RPMI8226 (cell line): ENCODE measurements at places on chromosomes 16 and 17.

- DNase-seq: no peak
These were observed 80.8 kb upstream of the NOL11 start for GRCh38 chr17:67636834-67637520.

- DNase-seq: peak; percentile 82
These were observed 797 bp downstream of the PRCD start for GRCh38 chr17:76540381-76541300.

DNA sequence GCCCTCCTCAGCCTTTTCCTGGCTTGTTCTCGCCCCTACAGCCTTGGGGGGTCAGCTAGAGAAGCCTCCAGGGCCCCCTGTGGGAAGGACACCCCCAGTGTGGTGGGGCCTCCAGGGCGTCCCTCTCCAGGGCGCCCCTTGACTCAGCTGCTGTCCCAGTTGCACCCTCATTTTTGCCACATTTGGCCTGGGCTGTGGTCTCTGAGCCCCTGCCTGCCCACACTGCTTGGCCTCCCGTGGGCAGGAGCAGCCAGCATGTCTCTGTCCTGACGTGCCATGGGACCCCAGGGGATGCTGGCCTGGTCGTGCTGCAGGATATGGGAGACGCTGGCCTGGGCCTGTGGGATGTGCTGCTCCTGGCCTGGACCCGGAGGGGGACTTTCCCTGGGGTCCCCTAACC lies 5.0 kb downstream of the CHTF18 start:
- DNase-seq: no peak

- no peak for DNase-seq
These were observed 20.9 kb downstream of the CASKIN2 start for GRCh38 chr17:75494326-75494877.

GRCh38 chr17:17494499-17494869 lies 1.7 kb downstream of the RASD1 start:
- no peak for DNase-seq

DNA sequence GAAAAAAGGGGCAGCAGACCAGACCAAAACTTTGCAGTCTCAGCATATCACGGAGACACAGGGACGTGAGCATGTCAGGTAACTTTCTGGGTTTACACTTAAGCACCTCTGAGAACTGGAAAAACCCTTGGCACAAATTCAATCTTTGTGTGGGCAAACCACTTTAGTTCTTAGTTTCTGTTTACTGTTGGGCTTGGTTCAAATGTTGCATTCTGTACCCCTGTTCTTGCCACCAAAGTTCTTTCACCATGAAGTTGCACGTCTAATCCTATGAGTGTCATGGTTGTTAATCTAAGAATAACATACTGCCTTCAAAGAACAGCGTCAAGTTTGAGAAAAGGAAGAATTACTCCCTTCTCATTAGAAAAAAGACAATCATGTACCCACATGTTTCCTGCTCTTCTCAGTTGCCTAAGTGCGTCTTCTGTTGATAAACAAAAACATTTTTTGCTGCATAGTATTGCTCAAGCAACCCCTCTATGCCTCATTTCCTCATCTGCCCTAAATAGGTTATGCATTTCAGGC lies 11.6 kb downstream of the KRT33A start:
- peak; percentile 95 for DNase-seq

- no peak for DNase-seq
These were observed 18.8 kb downstream of the TANC2 start for GRCh38 chr17:62984801-62985200.

- DNase-seq: no peak
These were observed 44.0 kb downstream of the MYH3 start for GRCh38 chr17:10612957-10613744.

DNA sequence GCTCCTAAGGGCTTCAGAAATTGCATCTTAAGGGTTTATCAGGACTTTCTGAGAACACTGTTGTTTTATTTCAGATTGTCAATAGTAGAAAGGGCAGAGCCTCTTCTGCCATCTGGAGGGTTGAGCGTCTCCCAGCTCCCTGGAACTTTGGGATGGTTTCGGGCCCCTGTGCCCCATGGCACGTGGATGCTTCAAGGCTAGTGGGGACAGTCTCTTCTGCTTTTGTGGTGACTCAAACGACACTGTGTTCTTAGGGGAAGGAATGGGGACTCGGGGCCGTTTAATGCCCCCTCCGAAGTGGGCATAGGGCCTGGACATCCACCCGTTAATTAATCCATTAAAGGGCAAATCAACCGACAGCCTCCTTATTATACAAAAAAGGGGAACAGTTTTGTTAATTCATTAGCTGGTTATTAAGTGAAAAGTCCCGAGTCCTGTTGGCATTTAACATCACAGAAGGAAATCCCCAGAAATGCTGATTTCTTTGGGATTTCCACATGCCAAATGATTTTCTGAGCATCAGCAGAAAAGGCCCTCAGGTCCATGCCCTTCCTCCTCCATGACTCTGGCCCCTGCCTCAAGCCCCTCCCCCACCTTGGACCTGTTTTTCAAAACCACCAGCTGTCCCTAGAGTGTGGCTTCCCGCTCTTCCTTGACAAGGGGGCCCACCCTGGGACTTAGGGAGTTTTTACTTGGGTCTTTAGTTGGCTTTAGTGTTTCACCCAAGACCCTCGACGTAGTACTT lies 68.7 kb downstream of the ARSG start:
- DNase-seq: no peak

- no peak for DNase-seq
These were observed 194.3 kb upstream of the RPL38 start for GRCh38 chr17:74009056-74009625.
